Cardiac fibroblast (primary cell): ENCODE measurements at places on chromosomes 12 and 14.
A peak's percentile ranks its signal among the peaks of the same experiment; 100 is the strongest.

DNA sequence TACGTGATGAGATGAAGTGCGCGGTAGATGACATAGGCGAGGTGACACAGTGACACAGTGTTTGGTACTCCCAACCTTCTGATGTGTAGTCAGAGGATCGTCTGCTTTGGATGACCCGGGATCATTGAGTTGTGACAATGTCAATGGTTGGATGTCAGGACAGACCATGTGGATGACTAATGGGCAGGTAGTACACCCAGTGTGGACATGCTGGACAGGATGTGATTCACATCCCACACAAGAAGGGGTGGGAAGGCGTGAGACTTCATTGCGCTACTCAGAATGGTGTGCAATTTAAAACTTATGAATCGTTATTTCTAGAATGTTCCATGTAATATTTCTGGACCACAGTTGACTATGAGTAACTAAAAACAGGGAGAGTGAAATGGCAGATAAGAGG lies 23.8 kb downstream of the MAP3K9 start:
- DNase-seq = no peak

- peak; percentile 43 for DNase-seq
These were observed 11.9 kb downstream of the TGFB3 start for GRCh38 chr14:75969891-75970290.

DNA sequence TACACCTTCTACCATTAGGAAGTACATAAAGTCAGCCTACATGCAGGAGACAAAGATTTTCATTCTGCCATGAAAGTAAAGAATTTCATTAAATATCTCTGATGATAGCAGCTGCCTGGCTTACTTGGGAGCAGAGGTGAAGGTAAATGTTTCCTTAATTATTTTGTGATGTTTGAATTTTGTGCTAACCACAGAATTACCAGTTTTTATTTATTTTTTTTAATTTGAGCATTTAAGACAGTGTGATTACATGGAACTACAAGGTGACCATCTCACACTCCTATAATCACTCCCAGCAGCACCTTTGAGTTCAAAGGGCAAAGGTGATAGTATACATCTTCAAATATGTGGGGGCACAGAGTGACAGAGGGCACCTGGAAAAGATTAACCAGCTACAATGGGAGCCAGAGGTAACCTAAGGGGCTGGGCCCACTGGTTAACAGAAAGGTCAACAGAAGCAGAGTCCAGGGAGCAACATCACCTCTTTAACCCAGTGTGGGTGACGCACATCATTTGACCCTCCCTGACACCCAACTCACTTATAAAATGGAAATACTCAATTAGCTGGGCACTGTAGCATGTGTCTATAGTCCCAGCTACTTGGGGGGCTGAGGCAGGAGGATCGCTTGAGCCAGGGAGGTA lies 65.0 kb downstream of the GCH1 start:
- DNase-seq = no peak

DNA sequence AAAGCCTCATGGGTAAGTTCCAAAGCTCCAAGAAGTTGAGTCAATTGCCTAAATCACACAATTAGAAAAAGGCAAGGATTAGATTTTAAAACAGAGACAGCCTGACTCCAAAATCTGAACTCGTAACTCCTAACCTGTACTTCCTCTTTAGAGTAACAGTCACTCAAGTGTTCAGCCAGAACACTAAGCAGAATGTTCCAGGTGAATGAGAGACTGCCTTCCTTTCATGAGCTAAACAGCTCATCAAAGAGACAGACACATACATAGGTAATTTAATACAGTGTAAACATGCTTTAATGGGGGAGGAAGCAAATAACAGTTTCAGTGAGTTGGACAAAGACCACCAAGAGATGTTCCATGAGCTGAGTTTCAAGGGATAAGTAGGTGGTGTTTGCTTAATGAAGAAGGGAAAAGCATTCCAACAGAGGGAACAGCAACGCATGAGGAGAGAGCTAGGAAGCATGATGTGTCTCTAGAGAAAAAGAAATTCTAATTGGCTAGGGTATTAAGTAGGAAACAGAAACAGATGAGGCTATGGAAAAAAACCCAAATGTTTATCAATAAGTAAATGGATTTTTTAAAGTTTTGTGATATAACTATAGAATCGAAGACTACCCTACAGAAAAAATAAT lies 403.9 kb downstream of the MED13L start:
- DNase-seq = no peak

- DNase-seq = peak; percentile 83
These were observed 121.7 kb downstream of the PPM1H start for GRCh38 chr12:62813031-62813829.

DNA sequence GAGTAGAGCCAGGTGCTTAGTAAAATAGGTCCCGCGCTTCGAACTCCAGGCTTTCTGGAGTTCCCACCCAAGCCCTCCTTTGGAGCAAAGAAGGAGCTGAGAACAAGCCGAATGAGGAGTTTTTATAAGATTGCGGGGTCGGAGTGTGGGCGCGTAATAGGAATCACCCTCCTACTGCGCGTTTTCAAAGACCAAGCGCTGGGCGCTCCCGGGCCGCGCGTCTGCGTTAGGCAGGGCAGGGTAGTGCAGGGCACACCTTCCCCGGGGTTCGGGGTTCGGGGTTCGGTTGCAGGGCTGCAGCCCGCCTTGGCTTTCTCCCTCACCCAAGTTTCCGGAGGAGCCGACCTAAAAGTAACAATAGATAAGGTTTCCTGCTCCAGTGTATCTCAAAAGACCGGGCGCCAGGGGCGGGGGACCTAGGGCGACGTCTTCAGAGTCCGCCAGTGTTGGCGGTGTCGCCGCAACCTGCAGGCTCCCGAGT lies 3.6 kb downstream of the SSTR1 start:
- peak; percentile 7 for DNase-seq

GRCh38 chr12:95607642-95608041 lies 56.4 kb upstream of the USP44 start:
- DNase-seq = no peak

DNA sequence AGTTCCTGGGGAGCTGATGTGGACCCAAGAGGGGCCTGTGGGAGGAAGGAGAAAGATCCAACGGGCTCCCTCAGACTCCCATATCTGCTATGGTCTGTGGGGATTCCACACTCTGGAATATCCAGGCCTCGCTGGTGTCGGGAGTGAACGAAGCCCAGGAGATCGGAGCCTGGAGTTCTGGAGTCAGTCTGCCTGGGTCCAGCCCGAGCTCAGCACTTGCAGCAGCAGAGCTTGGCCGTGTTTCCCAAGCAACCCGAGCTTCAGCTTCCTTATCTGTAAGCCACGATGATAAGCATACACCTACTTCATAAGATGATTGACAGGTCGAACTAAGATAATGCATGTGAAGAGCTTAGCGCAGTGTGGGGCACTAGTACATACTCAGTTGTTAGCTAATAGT lies 10.1 kb downstream of the LTBP2 start:
- no peak for DNase-seq

DNA sequence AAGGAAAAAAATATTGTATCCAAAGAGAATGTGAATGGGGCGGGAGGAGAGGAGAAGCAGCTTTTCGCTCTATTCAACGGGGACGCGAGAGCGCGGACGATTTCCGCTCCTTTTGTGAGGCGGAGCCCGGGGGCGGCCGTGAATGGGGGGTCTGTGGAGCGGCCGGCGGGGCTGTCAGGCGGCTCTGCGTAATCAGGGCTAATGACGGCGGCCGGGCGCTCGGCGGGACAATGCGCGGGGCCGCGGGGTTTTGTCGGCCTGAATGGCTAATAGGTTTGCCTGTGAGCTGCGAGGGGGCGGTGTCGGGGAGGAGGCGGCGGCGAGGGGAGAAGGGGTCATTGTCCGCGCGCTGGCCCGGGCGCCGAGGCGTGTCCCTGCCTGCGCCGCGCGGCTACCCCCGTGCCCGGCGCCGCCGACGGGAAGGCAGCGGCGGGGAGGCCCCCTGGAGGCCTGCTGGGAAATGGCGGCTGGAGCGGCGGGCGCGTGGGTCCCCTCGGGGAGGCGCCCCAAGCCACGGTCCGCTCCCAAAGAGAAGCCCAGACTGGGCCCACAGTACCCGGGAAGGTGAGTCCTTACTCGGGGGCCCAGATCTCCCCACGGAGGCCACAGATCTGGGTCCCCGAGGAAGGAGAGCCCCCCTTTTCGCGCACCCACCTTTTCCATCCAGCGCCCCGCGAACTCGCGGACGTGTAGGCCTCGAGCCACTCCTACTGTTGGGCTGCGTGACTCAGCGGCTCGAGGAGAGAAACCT lies 6.0 kb downstream of the SIX6 start:
- DNase-seq = no peak

DNA sequence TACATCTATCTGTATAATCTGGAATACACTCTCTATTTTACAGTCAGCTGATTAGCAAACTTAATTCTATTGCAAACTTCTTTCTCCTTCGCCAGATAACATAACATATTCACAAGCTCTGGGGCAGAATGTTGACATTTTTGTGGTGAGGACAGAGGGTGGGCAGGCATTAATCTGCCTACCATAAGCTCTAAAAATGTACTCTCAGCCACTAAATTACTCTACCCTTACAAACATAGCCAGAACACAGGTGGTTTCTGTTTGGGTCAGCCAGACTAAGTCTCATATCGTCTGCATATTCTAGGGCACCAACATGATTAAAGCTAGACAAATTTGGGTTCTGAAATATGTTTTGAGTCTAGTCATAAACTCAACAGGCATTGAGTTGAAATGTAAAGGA lies 90.1 kb downstream of the SLC6A15 start:
- DNase-seq = no peak

DNA sequence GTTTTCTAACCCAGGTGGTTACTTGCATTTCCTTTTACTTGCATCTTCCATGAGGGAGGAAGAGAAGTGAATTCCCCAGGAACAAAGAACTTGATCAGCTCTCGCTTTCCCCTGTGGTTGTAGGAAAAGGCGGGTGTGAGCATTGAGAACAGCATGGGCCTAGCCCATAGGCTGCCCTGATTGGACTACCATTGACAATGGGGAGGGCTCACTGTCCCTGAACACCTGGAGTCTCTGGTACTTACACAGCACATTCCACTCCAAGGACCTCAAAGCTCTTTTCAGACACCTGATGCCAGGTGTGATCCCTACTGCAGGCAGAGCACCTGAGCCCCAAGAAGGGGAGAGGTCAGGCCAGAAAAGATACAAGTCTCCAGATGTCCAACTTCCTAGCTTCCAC lies 25.0 kb downstream of the MAX start:
- no peak for DNase-seq

- no peak for DNase-seq
These were observed 159.3 kb downstream of the DACT1 start for GRCh38 chr14:58797010-58797429.

DNA sequence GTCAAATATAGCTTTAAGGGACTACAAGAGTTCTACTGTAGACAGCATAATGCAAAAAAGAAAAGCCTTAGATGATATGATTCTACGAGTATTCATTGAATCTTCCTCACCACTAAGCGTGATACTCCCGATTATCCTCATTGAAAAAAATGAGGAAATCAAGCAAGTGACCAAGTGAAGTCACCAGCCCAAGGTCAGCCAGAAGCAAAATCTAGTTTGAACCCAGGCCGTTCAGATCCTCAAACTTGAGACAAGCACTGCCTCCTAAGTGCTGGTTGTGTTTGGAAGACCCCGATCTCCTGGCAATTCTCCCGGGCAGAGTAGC lies 845 bp downstream of the GIT2 start:
- DNase-seq = no peak

GRCh38 chr12:114681116-114681871 lies 2.7 kb downstream of the TBX3 start:
- DNase-seq = peak; percentile 64

GRCh38 chr12:115203701-115204100 lies 519.7 kb upstream of the TBX3 start:
- no peak for DNase-seq

- no peak for DNase-seq
These were observed at the start of gene IFNG for GRCh38 chr12:68159681-68160304. TSS of gene IFNG (minus strand) at chr12:68159740. CDS start at chr12:68159615, 125 bp downstream.

- DNase-seq = no peak
These were observed 12.0 kb upstream of the SMIM10L1 start for GRCh38 chr12:11158885-11159444.

DNA sequence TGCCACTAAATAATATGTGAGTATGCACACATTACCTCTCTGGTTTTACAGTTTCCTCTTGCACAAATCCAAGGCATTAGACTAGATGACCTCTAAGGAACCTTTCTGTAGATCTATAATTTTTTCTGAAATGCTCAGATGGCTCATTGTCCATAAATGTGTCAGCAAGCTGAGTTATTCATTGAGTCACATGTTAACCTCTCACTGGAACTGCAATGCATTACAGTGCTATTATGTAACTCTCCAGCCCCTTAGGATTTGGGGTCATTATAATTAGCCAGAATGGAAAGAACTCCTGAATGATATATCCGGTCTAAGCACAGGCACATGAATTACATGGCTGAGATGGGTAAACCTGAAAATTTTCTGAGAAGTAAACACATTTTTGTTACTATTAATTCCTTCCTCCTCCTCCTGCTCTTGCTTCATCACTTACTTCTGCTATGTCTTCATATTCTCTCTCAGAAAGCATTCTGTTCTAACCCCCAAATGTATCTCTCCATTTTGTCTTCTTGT lies 20.3 kb upstream of the DRAM1 start:
- DNase-seq = peak; percentile 59

DNA sequence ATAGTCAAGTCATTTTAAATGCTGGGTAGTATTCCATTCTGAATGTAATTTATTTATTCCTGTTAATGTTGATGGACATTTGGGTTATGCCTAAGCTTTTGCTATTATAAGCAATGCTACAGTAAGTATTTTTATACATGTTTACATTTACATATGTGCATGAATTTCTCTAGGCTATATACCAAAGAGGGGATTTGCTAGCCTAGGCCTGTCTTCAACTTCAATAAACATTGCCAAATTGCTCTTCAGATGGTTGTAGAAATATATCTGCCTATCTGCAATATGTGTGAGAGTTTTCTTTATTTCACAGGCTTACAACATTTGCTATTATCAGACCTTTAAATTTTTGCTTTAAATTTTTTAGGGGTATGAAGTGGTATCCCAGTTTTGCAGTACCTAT lies 87.0 kb downstream of the MIPOL1 start:
- no peak for DNase-seq

- peak; percentile 13 for DNase-seq
These were observed 457.7 kb upstream of the SYT1 start for GRCh38 chr12:78406828-78407227.

GRCh38 chr14:21068521-21069387 lies 1.4 kb upstream of the ARHGEF40 start:
- peak; percentile 70 for DNase-seq

- DNase-seq = no peak
These were observed 64.4 kb upstream of the FUT8 start for GRCh38 chr14:65348137-65348536.

DNA sequence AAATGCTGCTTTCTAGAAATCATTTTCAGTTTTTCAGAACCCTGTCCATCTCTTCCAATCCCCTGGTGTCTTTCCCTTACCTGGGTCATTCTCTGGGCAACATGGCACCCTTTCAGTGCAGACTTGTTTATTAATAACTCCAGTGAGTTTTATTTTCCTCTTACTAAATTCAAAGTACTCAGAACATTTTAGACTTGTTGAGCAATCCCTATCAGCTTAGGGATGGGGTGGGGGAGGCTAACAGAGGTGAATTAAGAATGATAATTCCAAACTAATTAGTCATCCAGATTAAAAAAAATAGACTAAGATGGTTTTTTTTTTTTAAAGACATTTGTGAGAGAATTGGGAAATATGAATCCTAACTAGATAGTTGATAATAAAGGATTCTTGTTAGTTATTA lies 10.7 kb downstream of the GPRC5A start:
- DNase-seq = peak; percentile 85
